CD4-positive, alpha-beta T cell treated with Interleukin-4 for 1 hour (primary cell): ENCODE measurements at places on chromosomes 1 and 21.

GRCh38 chr1:222126052-222126451 is 384.2 kb upstream of the DUSP10 start:
- DNase-seq: no peak

- DNase-seq: no peak
Measured at GRCh38 chr21:26534517-26534916, 38.6 kb downstream of the CYYR1 start.

- DNase-seq: no peak
Measured at GRCh38 chr21:14383596-14384180, 742 bp upstream of the HSPA13 start.

GRCh38 chr1:31795096-31795675 is 20.6 kb downstream of the SPOCD1 start:
- DNase-seq: no peak

GRCh38 chr1:169692756-169693460 is 18.5 kb downstream of the SELL start:
- DNase-seq: peak; percentile 54

DNA sequence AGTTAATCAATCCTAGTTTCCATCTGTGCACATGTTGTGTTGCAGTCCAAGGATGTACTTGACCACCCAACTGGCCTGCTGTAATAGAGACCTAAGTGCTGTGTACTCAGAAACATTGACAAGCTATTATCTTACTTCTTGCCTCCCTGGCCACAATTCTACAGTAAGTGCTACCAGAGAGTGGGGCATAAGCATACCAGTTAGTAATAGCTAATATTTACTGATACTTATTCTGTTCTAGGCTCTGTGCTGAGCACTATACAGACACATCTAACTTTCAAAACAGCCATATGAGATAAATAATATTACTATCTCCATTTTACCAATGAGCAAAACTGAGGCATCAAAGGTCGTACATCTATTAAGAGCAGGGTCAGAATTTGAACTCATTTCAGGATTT is 49.5 kb upstream of the NPL start:
- no peak for DNase-seq

DNA sequence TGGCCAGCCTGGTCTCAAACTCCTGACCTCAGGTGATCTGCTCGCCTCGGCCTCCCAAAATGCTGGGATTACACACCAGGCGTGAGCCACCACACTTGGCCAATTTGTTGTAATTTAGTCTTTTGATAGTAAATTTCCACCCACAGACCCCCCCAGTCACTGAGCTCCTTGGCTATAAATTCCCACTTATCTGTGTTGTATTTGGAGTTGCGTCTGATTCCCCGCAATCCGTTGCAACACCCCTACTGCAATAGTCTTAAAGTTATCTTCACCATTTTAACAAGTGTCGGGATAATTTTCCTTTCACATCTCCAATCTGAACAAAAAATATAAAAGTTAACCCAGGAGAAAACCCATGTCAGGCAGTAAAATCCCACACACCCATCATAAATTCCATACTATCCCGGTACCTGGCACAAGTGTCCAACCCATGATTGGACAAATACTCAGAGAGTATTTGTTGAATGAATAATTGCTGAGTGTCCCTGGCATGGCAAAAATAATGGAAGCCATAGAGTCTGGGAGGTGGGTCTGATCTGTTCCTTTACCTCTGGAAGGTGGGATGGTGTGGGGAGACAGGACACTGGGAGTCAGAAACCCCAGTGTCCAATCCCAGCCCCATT is 9.3 kb upstream of the CNR2 start:
- no peak for DNase-seq

DNA sequence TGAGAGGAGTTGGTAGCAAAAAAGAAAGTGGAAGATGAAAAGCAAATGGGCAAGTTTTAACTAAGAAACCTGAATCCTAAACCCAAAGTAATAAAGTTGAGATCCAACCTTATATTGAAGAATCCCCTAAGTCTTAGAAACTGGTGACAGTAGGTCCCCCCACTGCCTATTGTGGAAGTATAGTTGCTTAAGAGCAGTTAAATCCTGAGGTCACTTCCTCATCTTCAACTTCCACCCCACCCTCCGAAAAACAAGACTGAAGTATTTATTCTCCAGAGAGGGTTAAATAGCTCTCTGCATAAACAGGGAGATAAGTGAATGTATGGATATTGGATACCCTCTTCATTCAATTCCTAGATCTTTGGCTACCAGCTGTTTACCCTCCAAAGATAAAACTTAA is 3.3 kb upstream of the DSTYK start:
- no peak for DNase-seq

GRCh38 chr1:2967329-2967725 is 53.9 kb upstream of the ACTRT2 start:
- no peak for DNase-seq

DNA sequence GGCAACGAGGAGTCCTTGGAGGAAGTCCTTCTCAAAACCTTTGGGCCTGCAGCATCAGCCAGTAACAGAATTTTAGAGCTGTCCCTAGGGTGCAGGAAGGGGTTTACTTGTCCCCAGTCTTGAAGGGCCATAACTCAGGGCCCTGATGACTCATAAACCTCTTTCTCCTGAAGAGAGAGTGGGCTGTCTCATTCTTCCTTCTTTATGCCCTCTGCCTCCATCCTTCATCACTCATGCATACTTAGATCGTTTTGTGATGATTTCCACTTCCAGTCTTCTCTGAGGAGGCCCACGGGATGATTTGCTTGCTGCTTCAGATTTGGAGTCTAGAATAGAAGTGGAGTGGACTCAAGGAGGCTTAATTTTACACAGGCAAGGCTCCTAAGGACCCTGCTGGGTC is 60.2 kb downstream of the NDUFS5 start:
- no peak for DNase-seq

DNA sequence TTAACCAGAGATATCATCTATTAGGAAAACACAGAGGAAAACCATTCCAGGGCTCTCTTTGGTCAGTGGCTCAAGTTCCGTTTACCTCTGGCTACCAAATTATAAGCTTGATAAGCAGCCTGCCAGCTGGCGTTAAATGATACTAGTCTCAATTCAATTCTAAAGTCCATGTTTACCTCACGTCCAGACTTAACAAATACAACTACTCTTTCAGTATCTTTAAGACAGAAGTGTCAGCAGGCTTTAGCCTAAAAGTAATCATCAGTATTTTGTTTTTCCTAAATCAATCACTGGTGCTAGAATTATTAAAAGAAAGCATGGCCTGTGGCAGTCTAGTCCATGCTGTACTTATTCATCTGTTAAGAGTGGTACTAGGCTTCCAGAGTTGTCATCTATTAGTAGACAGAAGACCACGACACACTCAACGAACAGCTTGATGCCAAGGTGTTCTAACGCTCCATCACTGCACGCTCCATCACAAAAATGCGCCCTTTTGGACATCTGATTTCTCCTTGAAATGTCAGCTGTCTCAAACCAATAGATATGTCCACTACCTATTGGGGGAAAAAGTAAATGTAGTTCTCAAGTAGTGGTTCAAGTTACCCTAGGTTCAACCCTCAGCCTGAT is 1.5 kb downstream of the IVNS1ABP start:
- no peak for DNase-seq

DNA sequence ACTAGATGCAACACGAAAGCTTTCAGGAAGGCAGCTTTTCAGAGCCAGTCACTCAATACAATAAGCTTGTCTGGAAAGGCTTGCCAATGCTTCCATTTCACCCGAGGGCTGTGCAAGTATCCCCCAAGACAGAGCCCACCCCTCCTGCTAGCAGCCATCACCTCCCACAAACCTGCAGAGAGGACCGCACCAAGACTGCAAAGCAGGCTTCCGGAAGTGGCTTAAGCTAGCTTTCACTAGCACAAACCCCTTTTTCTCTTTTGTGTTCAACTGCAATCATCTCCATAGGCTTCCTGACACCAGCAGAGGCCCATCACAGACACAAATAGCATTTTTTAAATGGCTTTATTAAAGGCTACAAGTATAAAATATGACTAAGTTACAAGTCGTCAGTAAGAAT is 31.5 kb downstream of the C1orf198 start:
- DNase-seq: no peak

- no peak for DNase-seq
Measured at GRCh38 chr1:155187456-155187891, 13.8 kb downstream of the TRIM46 start.

GRCh38 chr1:109300650-109301151 is 6.1 kb downstream of the MYBPHL start:
- DNase-seq: no peak

DNA sequence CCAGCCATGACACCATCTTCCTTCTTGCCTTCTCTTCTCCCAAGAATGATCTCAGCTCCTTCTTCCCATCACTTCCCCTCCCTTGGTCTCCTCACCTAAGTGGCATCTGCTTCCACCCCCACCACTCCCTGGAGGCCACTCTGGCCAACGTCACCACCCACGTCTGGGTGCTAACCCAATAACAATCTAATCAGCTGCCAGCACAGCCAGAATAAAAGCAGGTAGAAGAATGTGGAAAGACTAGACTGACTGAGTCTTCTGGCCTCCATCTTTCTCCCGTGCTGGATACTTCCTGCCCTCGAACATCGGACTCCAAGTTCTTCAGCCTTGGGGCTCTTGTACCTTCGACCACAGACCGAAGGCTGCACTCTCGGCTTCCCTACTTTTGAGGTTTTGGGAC is 245.3 kb upstream of the CSF3R start:
- DNase-seq: no peak

DNA sequence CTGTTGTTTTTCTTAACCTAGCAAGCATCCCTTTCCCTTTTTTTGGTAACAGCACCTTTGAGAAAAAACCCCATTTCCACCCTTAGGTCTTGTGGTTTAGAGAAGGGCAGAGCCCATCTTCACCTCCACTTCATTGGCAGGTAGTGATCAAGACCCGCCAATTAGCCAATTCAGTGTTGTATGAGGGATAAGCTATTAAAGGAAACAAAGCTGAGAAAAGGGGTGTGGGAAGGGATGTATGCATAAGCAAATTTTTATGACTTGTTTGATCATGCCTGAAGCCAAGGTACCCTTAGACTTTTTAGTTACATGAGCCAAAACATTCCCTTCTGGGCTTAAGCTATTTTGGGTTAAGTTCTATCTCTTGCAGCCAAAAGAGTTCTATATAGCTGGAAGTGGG is 3.6 kb upstream of the ZNF697 start:
- no peak for DNase-seq

DNA sequence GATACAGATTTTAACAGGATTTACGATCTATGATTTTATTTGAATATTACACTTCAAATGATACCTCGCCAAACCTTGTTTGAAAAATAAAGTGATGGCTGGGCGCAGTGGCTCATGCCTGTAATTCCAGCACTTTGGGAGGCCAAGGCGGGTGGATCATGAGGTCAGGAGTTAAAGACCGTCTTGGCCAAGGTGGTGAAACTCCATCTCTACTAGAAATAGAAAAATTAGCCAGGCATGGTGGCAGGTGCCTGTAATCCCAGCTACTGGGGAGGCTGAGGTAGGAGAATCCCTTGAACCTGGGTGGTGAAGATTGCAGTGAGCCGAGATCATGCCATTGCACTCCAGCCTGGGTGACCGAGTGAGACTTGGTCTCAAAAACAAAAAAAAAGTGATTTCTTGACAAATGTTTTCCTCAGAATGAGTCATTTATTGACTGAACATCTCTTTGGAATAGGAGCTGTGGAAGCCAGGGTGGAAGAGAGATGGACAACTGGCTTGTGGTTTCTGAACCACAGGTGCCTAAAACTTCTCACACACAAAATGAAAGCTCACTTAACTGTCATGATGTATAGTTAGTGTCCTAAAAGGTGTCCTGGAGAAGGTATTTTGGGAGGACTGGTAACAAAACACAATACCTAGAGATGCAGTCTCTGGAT is 11.9 kb downstream of the PKNOX1 start:
- DNase-seq: no peak

- DNase-seq: no peak
Measured at GRCh38 chr1:192382758-192383157, 66.0 kb downstream of the RGS21 start.

DNA sequence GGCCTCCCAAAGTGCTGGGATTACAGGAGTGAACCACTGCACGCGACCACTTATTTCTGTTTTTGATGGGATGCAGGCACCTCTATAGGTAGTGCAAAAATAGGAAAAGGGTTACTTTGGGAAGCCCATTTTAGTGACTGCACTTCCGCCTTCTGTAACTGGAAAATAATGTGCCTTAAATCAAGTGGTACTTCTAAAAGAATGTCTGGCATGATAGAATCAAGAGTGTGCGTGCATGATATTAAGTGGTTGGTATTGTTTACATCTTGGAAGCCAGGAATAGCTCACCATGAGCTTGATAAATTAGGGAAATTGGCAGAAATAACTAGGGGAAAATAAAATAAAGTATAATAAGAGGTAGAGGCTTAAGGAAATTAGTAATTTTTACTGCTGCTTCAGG is 1067.0 kb downstream of the ADGRL2 start:
- DNase-seq: no peak

GRCh38 chr21:42258885-42259407 is 40.0 kb downstream of the ABCG1 start:
- no peak for DNase-seq

GRCh38 chr21:25660233-25660632 is 21.2 kb downstream of the JAM2 start:
- no peak for DNase-seq

DNA sequence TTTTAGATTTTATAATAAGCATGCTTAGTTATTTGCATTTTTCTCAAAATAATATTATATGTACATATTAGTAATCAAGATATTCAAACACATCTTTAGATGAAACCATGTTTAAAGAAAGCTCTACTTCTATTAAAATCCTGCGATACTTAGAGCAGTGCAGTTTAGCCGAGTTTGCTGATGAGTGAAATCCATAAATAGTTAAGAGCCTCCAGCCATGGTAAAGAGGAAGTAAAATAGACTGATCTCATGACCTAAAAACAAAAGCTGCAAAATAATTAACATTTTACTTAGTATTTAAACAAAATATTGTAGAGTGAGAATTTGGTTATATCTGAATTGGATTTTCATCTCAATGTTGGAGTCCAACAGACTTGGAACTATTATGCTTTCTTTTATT is 147.4 kb upstream of the NRIP1 start:
- DNase-seq: no peak

- no peak for DNase-seq
Measured at GRCh38 chr1:14613926-14614325, 15.4 kb downstream of the KAZN start.
